ENCODE measurements at places on chromosomes 16 and 17.

DNA sequence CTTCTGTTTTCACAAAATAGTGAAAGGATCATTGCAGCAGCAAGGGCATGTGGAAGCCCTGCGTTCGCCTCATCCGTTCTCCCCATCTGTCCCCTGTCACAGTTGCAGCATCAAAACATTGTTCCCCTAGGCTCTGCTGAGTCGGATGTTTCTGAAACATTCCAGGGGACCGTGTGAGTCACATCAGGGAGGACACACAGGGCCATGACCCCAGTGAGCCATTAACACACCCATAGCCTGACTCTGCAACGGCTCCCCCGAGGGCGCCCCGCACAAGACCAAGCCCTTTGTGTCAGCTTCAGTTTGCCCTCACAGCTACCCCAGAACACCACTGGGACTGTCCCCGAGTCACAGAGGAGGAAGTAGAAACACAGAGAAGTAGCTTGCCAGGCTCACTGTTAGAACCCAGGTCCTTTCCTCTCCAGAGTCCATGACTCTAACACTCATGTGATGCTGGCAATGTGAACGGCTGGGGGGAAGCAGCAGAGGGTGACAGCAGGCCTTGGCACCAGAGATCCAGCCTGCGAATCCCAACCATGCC lies 63.3 kb upstream of the HSBP1 start:
- peak; percentile 4 for DNase-seq

- no peak for DNase-seq
Measured at GRCh38 chr17:58493506-58493905, 5.3 kb upstream of the HSF5 start.

GRCh38 chr16:89867918-89868317 lies 5.5 kb upstream of the TCF25 start:
- no peak for DNase-seq

DNA sequence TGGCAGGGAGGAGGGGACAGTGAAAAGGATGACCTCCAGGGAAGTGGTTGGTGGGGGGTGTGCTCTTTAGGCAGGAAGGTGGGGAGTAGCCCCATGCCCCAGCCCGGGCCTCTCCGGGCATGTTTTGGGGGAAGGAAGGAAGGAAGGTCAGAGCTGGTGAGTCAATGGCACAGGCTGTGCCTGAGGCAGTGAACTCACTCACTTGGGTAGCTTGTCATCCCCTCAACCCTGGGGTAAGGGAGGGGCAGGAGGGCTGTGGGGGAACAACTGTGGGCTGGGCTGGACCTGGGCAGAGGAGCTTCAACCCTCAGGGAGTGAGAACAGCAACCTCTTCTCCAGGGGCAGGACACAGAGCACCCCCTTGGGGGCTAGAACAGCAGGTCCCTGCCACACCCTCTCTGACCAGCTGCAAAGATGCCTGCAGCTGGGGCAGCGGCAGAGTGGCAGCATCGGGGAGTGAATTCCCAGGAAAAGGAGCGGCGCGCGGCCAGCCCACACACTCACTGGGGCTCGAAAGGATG lies 6.3 kb downstream of the CSF3 start:
- DNase-seq, result peak; percentile 53

DNA sequence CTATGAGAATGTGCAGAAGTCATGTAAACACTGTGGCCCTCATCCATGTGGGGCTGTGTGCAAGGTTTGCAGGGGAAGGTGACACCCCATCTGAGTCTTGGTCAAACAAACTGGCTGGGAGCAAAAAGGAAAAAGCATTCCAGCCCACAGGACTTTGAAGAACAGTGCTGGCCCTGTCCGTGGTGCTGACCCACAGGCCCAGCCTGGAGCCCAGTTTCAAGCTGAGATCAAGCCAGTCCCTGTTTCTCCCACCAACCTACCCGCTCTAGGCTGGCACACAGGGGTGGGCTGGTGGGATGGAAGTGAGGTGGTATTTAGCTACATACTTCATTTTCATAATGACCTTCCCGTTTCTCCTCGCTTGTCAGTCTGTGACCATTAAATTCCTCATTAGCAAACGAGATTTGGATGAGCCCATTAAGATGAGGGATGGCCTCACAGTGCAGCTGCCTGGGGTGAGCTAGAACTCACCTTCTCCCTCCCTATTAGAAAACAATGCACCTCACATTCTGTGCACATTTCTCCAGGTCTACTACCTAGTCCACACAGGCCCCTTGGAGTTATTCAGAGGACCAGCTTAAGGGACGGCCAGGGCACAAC lies 12.6 kb upstream of the RPL38 start:
- no peak for DNase-seq

DNA sequence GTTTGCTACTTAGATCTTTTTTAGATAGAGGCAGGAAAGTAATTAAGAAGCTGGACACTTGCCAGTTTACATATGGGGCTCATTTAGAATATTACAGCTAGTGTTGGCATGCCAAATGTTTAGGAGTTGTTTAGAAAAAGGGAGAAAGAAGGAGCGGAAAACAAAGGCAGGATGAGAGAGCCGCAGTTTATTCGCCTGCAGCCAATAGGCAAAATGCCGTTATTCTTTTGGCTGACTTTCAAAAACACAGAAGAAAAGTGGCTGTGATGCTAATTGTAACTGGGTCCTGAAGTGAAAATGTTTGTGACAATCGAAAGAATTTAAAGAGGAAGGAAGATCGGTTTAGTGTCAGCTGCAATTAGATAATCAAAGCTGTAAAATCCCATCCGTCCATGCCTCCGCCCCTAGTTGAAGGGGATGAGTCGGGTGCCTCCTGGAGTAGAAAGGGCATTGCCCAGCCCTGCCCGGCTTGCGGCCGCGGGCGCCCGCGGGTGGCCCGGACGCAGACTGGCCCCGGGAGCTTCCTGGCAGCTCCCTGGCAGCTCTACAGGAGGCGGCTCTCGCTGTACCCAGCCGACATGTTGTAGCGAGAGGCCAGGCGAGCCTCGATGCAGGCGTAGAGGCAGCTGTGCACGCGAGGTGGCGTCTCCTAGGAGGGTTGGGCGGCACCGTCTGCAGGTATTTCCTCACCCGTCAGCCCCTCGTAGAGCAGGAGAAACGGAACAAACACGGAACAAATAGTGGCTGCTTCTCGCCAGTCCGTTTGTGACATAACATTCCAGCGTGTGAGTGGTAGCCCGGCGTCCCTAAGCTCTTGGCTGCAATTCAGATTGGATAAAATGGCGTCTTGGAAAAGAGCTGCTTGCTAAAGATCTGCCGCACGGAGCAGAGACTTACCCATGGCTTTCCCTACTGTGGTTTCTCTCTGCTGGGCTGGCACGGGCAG lies 82.2 kb downstream of the TNRC6C start:
- peak; percentile 29 for DNase-seq

DNA sequence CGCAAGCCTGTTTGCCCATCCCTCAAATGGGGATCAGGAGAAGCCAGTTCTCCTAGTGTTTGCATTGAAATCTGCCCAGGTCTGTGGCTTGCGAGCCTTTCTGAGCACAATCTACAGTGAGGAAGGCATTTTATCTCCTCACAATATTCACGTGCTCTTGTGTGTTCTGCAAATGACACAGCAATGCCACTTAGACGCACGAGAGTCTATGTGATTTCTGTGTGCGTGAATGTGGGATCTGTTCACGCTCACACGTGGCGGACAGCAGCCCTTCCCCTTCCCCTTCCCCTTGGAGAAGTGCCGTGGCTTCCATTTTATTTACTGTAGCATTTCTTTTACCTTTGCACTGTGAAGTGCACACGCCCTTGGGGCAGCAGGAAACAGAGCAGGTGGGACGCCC lies 17.7 kb upstream of the CBFA2T3 start:
- DNase-seq, result no peak

- no peak for DNase-seq
Measured at GRCh38 chr17:68458260-68459036, 1.2 kb upstream of the WIPI1 start.

DNA sequence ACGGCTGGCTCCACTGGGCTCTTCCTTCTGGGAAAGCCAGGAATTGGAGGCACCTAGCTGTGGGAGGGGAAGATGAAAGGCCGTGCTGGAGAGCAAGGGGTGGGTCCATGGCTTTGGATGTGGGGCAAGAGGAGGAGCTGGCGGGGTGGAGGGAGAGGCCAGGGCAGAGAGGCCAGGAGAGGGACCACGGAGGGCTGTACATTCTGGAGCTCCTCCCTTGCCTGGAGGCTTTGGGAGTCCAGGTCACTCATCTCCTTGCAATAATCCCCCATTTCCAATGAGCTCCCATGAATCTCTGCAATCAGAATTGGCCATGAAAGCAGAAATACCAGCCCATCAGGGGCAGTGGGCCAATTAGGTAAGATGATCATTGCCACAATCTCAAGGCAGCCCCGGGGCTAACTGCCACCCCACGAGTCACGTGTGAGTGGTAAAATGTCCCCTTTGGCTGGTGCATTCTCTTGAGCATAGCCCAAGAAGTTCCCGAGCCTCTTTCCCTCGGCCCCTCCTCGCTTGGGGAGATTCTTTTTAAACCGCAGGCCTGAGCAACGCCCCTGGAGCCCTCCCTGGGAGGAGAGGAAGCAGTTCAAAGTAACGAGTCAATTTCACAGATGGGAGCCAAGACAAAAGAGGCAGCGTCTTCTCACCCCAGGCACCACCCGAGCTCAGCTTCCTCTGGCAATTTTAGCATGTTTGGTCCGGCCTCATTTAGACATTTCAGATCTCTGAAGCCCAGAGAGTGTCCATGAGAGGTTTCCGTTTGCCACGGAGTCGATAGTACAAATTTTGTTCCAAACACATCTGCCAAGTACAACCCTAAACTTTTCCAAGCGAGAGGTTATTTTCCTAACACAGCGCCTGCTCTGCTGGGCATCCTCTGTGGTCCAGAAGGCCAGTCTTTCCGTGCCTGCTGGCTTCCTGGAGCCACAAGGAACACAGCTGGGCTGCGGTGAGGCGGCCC lies 13.4 kb downstream of the RTN4RL1 start:
- peak; percentile 23 for DNase-seq

DNA sequence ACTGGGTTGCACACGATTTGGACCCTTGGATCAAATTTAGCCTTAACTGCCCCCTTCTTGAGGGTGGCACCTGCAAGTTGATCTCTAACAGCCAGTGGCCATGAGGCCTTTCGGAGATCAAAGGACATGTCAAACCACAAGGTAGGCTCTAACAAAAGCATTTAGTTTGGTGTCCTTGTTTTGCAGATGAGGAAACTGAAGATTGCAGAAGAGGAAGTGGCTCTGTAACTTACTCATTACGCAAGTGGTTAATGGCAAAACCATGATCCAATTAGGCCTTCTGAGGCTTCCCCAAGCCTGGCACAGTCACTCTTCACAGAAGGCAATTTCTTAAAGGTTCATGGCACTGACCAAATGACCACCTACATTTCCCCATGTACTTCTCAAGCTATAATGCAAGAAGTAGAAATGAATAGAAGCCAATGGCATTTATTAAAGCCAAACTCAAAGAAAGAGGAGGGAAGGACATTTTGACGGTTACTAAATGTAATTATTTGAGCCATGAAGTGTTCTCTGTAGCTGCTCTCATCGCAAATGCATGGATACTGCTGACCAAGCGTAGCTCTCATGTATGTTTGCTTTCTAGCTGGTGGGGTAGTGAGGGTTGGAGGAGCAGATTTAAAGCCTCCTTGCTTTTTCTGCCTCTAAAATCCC lies 32.8 kb upstream of the ABCC12 start:
- DNase-seq, result peak; percentile 21

DNA sequence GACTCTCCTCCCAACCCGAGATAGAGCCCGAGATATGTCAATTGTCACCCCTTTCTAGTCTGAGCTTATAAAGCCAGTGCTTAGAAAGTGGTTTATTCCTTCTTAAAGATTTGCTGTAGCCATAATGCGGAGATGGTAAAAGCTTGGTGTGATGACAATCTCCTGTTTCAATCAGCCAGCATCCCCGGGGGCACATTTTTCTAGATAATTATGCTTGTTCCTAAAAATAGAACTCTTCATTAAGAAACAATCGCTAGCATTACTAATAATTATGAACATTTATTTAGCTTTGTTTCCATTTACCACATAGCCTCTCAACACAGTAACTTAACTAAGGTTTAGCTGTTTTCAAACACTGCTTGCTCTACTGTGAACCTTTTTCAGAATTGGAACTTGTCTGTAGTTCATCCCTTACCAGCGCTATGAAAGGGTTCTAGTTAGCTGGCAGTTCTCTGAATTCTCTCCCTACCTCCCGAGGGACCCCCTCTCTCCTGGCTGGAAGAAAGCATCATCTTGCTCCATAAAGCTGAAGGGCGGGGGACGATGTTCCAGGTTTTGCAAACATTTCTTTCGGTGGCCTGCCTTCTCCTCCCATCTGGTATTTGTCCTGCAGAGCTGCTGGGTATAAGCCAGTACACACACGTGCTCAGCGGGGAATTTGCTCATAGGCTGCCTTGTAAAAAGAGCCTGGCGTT lies 922 bp upstream of the MRPL58 start:
- DNase-seq, result peak; percentile 82

DNA sequence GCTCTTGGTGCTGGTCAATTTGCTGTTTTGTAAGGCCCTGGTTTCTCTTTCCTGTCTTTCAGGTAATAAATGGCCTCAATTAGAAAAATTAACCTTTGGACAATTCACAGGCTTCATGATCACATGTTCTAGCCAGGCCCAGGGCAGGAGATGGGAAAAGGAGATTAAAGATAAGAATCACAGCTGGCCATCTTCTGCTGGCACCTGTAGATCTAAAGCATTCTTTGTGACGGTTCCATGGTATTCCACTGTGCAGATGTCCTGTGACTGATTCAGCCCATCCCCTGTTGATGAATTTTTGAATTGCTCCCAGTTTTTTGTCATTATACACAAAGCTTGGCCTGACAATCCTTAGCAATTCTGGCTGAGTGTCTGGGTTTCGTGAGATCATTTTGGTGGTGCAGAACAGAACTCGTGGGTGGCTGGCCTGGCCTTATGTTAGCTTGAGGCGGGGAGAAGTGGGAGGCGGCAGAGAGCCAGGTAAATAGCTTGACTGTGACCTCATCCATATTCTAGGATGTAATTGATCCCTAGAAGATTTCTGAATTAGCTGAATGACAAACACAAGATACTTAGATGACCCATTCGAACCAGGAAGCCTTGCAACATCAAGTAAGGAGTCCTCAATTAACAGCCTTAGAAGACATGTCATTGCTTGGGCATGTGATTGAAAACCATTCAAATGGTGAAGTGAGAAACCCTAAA lies 14.1 kb downstream of the TMC5 start:
- no peak for DNase-seq

DNA sequence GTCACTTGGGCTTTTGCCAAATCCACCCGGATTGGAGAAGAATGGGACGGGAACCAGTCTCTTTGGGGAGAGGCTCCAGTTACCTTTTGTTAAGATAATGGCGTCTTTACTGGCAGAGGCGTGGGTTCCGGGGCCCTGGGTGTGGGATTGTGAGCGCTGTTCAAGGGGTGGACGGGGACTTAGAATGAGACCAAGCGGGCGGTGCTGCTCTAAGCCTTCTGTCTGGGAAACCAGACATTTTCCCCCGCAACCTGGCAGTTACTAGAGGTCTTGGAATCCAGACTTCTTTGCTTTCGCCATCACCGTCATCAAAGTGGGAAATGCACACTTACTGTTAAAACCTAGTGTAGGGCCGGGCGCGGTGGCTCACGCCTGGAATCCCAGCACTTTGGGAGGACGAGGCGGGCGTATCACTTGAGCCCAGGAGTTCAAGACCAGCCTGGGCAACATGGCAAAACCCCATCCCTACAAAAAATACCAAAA lies 706 bp downstream of the TEN1 start:
- DNase-seq, result peak; percentile 88

GRCh38 chr17:49082231-49082630 lies 50.3 kb upstream of the B4GALNT2 start:
- DNase-seq, result no peak
